ENCODE measurements at places on chromosomes 2 and 18.
A peak's percentile ranks its signal among the peaks of the same experiment; 100 is the strongest.

- no peak for DNase-seq
These were observed 71.0 kb downstream of the TPO start for GRCh38 chr2:1484131-1484884.

- DNase-seq = no peak
These were observed 54.6 kb downstream of the TTC39C start for GRCh38 chr18:24068945-24069693.

DNA sequence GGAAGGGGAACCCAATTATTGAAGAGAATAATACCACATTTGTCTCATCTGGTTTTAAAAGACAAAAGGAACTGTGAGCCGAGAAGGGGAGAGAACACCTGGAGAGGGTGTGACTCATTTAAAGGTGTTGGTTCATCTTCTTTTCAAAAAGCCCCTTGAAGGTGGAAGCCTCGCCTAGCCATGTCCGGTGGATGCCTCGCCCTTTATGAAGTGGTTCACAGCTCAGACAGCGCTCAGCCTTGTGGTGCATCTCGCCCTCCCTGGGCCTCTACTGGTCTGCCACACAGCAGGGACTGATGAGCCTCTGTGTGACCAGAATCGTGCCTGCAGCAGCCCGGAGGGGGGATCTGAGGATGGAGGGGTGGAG lies 290.0 kb upstream of the CXCR4 start:
- DNase-seq = no peak

GRCh38 chr2:233412405-233412804 lies 58.1 kb downstream of the DGKD start:
- DNase-seq = no peak

DNA sequence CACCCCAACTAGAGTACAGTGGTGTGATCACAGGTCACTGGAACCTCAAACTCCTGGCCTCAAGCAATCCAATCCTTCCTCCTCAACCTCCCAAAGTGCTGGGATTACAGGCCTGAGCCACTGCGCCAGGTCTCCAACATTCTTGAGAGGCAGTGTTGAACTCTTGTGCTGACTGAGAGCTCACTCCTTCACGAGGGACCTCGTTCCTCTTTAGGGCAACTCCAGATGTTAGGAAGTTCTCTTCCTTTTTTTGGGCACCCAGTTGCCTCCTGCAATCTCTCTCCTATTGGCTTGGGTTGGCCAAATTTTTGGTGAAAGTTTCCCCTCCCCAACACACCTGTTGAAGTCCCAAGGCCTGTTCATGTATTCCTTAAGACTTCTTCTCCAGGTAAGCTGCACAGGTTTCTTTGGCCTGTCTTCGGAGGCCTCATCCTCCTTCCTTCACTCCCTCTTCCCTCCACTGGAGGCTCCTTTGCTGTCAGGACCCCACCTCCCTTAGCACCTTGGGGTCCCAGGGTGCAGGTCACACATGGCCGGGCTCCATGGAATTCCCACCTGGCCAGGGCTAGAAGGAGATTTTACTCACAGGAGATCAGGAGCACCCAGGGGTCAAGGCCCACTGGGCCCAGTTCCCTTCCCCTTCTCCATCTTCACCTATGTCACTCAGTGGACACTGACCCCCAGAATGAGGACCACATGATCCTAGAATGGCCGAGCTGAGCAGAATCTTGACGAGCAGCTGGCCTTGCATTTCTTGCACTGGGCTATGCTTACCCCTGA lies 94.6 kb upstream of the SMAD2 start:
- no peak for DNase-seq

- DNase-seq = no peak
These were observed 129.8 kb downstream of the BCL2 start for GRCh38 chr18:63189817-63190216.

GRCh38 chr2:217868911-217869334 lies 133.9 kb downstream of the TNS1 start:
- DNase-seq = no peak

DNA sequence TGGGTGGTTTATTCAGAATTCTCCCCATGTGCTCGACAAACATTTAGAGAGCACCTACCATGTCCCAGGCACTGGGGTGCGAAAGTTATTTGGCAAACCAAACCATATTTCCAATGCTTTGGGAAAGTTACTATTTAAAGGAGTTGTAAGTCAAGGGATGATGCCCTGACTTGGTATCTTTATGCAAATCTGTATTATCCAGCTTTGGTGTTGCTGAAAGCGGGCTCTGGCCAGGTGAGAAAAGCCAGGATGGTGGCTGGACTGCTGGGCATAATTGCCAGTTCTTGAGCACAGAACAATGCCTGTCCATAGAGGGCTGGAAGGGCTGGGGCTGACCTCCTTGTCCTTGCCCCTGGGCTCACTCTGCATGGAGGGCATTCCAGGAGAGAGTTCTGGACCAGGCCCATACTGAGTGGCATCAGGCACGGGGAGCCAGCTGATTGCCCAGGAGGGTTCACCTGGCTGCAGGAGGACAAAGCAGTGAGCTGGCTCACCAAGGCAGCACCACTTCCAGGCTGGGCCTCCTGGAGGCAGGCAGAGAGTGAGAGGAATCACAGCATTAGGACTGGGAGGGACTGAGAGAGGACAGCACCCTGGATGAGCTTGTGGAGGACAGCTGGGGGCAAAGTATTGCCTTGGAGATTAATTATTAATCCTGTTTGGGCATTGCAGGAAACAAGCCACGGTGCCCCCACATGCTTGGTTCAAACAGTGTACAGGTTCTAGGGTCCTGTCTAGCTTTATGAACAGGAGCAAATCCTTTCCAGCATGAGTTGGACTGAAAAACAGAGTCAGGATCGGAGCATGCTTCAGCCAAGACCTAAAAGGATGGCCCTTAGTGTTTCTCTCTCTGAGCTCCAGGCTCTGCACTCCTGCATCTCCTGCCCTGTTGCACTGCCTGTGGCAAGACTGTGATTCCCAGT lies 7.1 kb downstream of the KHK start:
- no peak for DNase-seq

GRCh38 chr2:229956491-229956890 lies 34.2 kb downstream of the FBXO36 start:
- no peak for DNase-seq

DNA sequence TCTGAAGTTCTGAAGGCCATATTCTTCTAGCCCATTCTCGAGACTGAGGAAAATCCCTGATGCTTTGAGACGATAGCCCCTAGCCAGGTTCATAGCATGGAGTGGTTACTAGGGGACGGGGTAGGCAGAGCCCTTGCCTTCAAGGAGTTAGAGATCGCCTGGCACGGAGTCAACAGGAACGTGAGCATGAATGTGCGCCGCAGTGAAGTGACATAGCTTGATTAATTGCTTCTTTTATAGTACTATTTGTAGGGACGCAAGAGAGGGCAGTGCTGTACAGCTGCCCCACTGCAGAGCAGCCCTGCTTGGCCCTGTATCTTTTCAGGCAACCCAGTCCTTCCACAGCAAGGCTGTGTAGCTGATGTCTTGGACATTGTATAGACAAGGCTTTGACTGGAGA lies 26.2 kb downstream of the HRH4 start:
- DNase-seq = no peak

GRCh38 chr2:104762031-104762430 lies 91.9 kb upstream of the POU3F3 start:
- DNase-seq = no peak

DNA sequence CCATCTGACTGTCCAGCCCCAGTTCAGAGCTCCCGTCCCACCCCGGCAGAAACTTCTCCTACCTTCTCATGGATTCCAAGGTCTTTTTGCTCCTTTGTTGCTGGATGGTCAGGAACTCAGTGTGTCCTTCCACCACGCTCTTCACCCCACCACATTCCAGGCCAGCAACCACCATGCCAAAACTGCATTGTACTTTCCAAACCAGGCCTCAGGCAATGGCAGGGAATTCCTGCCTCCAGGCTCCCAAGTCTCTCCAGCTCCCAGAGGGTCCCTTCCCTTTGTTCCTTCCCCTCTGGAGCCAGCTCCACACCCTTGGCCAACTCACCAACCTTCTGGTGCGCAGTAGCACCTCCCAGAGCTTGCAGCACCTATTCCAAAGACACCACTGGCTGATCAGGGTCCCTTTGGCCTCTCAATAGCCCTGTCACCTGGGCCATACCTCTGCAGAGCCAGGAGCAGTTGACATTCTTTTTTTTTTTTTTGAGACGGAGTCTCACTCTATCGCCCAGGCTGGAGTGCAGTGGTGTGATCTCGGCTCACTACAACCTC lies 8.1 kb downstream of the CHMP1B start:
- DNase-seq = no peak

GRCh38 chr18:47777626-47778025 lies 152.8 kb downstream of the SMAD2 start:
- DNase-seq = no peak

GRCh38 chr2:60661073-60661738 lies 94.9 kb upstream of the PAPOLG start:
- DNase-seq = no peak

DNA sequence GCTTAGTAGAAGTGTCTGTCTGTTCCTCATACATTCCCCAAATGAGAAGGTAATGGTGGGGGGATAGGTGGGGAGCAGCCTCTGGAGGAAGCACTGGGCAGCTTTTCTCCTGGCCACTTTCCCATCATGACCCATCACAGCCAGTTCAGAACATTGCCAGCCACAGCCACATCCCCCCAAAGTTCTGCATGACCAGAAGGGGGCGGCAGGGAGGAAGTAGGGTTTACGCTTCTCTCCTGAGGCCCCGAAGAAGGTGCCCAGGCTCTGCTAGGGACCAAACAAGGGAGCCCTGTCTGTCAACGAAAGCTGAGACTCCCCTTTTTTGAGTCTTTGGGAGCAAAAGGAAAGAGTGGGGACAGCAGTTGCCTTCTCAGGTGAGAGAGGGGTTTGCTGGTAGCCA lies 7.7 kb downstream of the IGFBP5 start:
- no peak for DNase-seq

DNA sequence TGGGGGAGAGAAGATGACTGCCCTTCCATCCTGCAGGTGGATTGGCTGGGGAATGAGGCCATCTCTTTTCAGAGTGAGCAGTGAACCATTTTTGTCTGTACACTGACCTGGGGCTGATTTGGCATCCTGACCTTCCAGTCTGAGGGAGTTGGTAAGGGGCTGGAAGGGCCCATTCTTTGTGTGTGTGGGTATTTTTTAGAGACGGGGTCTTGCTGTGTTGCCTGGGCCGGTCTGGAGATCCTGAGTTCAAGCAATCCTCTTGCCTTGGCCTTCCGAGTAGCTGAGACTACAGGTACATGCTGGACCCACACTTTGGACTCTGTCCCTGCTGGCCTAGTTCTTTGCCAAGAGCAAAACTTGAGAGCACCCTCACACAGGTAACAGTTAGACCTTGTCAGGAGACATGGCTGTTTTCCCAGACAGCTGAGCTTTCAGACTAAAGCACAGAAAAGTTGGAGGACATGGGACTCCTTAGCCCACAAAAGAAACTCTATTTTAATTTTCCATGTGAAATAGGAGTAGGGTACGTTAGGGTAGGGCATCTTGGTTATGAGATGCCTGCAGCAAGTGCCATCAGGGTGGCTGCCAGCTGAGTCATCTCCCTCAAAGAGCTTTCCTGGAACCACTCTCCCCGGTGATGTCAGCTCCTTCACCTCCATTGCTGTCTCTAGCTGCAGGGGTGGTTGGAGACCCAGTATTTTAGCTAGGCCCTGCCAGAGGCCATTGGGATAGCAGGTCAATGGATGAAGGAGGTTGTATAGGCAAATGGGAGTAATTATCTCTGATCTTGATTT lies 60.7 kb downstream of the DGKD start:
- DNase-seq = no peak

DNA sequence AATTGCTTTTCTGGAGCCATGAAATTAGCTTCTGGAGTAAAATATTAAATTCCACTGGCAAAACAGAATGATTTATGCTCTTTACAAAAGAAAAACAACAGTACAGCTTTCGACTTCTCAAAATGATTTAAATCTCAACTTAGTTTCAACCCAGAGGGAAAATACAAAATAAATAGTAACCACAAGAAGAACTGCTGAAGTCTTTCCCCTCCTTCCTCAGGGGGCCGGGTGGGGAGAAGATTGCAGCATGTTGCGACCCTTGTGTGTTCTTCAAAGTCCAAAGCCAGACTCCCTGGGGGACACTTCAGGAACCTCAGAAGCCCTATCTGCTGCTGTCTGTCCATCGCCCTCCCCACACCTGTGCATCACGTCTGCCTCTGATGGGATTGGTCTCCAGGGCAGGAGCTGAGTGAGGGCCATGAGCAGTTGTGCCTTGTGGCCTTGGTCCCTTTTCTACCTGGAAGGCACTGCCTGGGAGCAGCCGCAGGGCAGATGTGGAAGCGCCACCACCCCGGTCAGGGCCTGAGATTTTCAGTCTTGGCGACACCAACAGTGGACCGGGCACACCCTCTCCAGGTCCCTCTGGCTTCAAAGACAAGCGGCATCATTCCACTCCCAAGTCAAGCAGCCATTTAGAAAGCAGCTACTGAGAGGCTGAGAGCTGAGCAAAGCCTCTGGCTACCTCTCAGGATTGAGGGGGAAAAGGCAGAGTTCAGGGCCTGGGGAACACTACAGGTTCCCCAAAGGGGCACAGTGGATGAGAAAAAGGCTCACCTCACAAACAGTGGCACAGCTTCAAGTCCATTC lies 210.1 kb upstream of the RAB6C start:
- DNase-seq = no peak

GRCh38 chr2:46988733-46989481 lies 73.3 kb upstream of the MCFD2 start:
- DNase-seq = peak; percentile 87

DNA sequence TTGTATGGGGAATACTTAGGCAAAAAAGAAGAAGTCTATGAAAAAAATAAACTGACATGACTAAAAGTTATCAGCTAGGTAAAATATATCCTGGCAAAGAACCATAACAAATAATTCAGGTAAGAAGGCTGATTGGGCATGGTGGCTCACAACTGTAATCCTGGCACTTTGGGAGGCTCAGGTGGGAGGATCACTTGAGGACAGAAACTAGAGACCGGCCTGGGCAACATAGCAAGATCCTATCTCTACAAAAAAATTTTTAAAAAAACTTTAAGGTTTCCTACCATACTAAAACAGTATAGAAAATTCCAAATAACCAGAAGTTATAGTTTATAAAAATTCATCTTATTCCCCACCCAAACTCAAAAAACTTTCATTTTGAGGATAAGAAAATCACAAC lies 10.8 kb downstream of the NCKAP1 start:
- no peak for DNase-seq

- DNase-seq = no peak
These were observed 24.6 kb downstream of the DOCK10 start for GRCh38 chr2:225017713-225018112.

DNA sequence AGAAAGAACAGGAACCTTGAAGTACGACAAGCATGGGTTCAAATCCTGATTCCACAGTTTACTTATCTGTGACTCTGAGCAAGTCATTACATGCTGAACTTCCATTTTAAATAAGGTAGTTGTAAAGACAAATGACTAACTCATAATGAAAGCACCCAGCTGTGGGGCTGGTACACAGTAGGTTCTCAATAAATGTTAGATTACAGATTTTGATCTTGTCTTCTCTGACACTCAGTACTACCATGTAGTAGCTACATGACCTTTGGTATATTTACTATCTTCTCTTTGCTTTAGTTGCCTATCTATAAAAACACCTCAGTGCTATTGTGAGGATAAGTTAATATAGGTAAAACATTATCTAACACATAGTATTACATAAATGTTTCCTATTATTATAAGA lies 3.2 kb downstream of the TRAK2 start:
- no peak for DNase-seq

Data from cerebellum (tissue), 4 donors.